ENCODE measurements at places on chromosomes 12 and 14. TPM values are rescaled to one million over a fixed set of nuclear protein-coding genes. Genes with fewer than 3 reads are reported as not detected.

GRCh38 chr12:50089730-50090129, 4.6 kb downstream of the SMARCD1 start:
- DNase-seq = no peak
- no peaks in the 10 kb centered on the region for H3K4me1 ChIP-seq
- H3K36me3 ChIP-seq = peaks cover 15% of the 10 kb centered on the region
- no peaks in the 10 kb centered on the region for H3K27me3 ChIP-seq
- H3K4me3 ChIP-seq = no peak overlapping the region

DNA sequence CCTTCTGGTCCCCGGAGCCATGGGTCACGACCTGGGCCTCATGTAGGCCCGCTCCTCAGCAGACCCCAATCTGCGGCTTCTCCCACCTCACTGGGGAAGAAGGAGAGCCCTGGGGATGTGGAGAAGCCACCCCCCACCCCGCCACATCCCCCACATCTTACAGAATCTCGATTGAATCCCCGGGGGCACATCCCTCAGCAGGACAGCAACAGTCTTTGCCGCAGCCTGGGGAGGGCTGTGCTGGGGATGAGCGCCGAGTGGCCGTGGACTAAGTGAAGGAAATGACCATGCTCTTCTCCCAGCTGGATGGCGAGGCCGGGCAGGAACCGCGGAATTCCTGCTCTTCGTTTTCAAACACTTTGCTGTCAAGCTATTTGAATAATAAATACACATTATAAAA, 169.0 kb upstream of the RTL1 start:
- H3K27me3 ChIP-seq = no peaks in the 10 kb centered on the region
- H3K4me3 ChIP-seq = no peak overlapping the region
- H3K4me1 ChIP-seq = no peaks in the 10 kb centered on the region
- no peaks in the 10 kb centered on the region for H3K36me3 ChIP-seq

MYH6 gene
- total RNA-seq = not detected

DNA sequence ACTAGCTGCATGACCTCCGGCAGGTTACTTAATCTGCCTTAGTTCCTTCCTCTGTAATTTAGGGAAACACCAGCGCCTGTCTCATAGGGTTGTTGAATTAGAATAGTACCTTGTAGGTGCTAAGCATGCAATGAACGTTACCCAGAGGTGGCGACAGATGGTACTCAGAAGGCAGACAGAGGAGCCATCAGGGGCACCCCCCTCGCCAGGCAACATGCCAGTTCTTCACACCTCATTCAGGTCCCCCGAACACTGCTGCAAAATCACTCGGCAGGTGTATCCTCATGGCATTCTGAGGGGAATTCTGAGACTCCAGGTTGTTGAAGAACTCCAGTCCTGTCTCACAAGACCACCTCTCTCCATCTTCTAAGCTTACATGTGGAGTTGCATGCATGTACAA, 10.1 kb downstream of the ISM2 start:
- H3K4me3 ChIP-seq = no peak overlapping the region
- H3K36me3 ChIP-seq = no peaks in the 10 kb centered on the region
- no peaks in the 10 kb centered on the region for H3K4me1 ChIP-seq
- no peaks in the 10 kb centered on the region for H3K27me3 ChIP-seq

DNA sequence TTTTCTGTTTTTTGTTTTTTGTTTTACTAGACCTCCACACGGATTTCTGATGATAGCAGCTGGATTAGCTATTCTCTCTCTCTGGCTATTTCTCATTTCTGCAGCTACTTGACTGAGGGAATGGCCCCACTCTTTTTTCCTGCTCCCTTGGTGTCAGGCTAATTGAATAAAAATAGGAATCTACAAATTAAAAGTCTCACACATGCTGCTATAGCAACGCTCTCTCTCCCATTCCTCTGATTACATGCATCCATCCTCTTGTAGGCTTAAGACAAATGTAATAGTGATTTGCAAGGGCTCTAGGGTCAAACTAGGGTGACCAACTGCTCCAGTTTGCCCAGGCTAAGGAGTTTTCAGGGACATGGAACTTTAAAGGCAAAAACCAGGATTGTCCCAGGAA, 221.8 kb downstream of the PHLDA1 start:
- H3K4me1 ChIP-seq = peaks cover 1% of the 10 kb centered on the region
- no peaks in the 10 kb centered on the region for H3K36me3 ChIP-seq
- no peak for DNase-seq
- H3K27me3 ChIP-seq = no peaks in the 10 kb centered on the region
- no peak overlapping the region for H3K27ac ChIP-seq

- H3K36me3 ChIP-seq = no peaks in the 10 kb centered on the region
- no peak for DNase-seq
- no peaks in the 10 kb centered on the region for H3K4me1 ChIP-seq
Observed at GRCh38 chr12:59937148-59937547, 341.3 kb downstream of the SLC16A7 start.

DNA sequence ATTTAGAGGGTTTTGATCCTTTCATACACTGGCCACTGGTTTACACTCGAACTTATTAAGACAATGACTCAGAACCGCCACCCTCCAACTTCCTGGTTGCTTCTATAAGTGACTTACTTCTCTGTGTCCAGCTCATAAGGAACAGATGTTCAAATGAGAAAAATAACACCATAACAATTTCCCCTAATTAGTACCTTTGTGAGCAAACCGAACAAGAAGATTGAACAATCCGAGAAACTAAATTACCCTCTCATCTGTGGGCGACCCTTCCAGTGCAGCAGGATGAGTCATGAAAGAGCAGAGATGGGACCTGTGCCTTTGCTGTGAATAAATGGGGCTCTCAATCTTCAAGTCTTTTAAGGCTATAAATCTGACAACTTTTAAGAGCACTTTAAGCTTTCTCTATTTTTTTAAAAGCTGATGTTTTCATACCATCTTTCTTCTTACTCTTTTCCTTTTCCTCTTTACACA, 146.8 kb upstream of the RASSF8 start:
- H3K36me3 ChIP-seq = no peaks in the 10 kb centered on the region
- no peak for DNase-seq
- H3K4me1 ChIP-seq = no peaks in the 10 kb centered on the region
- no peak overlapping the region for H3K4me3 ChIP-seq
